ENCODE measurements at places on chromosomes 1 and 21. TPM values are rescaled to one million over a fixed set of nuclear protein-coding genes. Genes with fewer than 3 reads are reported as not detected.

Gene DNMT3L
- total RNA-seq, result not detected

Gene NOS1AP
- total RNA-seq, result 8.5 TPM

Gene EFNA1
- 49.9 TPM for total RNA-seq

Gene C1QC
- total RNA-seq, result 21.7 TPM

Gene ARTN
- total RNA-seq, result 0.96 TPM

Gene PLA2G2A
- total RNA-seq, result 14.9 TPM

Gene RPE65
- total RNA-seq, result not detected

Gene REG4
- not detected for total RNA-seq

Gene LCE1F
- total RNA-seq, result not detected

Gene CYYR1
- 0.75 TPM for total RNA-seq

Gene GLIS1
- total RNA-seq, result 0.75 TPM

Gene RBM11
- total RNA-seq, result not detected

Gene SFN
- total RNA-seq, result 50.2 TPM

Gene B3GALT2
- total RNA-seq, result 0.20 TPM

Gene ZNF593OS
- not detected for total RNA-seq

Gene NASP
- total RNA-seq, result 62.2 TPM

Gene TAS1R1
- total RNA-seq, result not detected

Gene TRMT13
- total RNA-seq, result 20.1 TPM

Gene RGS18
- not detected for total RNA-seq

Gene TNFRSF1B
- total RNA-seq, result 13.8 TPM

Gene KLF17
- total RNA-seq, result not detected

Gene C1orf21
- total RNA-seq, result 38.4 TPM

Gene NFASC
- total RNA-seq, result 11.3 TPM

Gene LCE1C
- not detected for total RNA-seq

Gene OR2L2
- not detected for total RNA-seq

Gene LCE3E
- total RNA-seq, result not detected

Gene S100A1
- not detected for total RNA-seq

Gene FNDC5
- not detected for total RNA-seq

Gene S100PBP
- 257 TPM for total RNA-seq

Gene PDZK1IP1
- 200 TPM for total RNA-seq

Gene HEYL
- 12.1 TPM for total RNA-seq

Gene FLG2
- not detected for total RNA-seq

Gene SYT2
- not detected for total RNA-seq

Gene CLDN17
- not detected for total RNA-seq

Gene CCDC190
- not detected for total RNA-seq

Gene CHODL
- total RNA-seq, result not detected

Gene DENND2C
- total RNA-seq, result 0.80 TPM

Gene TCHHL1
- total RNA-seq, result not detected

Gene TNFRSF18
- total RNA-seq, result not detected

Gene PUSL1
- 21.9 TPM for total RNA-seq

Gene SELENOF
- total RNA-seq, result 32.0 TPM

Gene IQGAP3
- 2.0 TPM for total RNA-seq

Gene MATN1
- total RNA-seq, result not detected

Gene MAP3K21
- 37.4 TPM for total RNA-seq

Gene SPATA46
- total RNA-seq, result not detected

Gene LRRC41
- 64.3 TPM for total RNA-seq

Gene IL24
- not detected for total RNA-seq

Gene TBX19
- total RNA-seq, result 2.6 TPM

Gene TMPRSS2
- 65.3 TPM for total RNA-seq

Gene HMCN1
- 2.5 TPM for total RNA-seq

Gene AGMAT
- 6.7 TPM for total RNA-seq

Gene SFPQ
- total RNA-seq, result 431 TPM

Gene PDPN
- total RNA-seq, result 3.4 TPM

Gene CFHR5
- total RNA-seq, result not detected

Gene CD34
- total RNA-seq, result 7.5 TPM

Measured in transverse colon (tissue), 4 donors.